Pons (tissue), 1 donor: ENCODE measurements at places on chromosomes 6 and 20.

GRCh38 chr20:35952480-35953386 lies 1.6 kb downstream of the SCAND1 start:
- DNase-seq, result peak; percentile 9

GRCh38 chr20:15895560-15896084 lies 677.6 kb downstream of the KIF16B start:
- no peak for DNase-seq

- DNase-seq, result peak; percentile 87
Measured at GRCh38 chr6:16168858-16169257, 40.0 kb downstream of the MYLIP start.

- DNase-seq, result no peak
Measured at GRCh38 chr6:159788276-159788675, 1.1 kb downstream of the TCP1 start.

DNA sequence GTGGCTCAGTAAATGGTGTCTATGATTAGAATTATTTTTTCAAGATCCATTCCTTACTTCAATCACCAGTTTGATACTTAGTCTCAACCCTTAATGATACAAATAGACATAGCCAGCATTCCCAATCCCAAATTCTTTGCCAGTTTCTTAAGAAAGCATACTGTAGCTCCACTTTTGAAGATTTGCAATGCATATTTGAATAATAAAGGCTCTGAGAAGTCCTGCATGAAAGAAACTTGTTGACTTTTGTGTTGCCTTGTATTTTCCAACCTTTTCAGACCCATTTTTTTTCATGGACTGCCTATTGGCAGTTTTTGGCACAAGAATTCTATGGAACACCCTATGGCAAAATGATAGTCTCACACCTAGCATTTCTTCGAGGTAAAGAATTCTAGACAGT lies 215.6 kb upstream of the CHD6 start:
- no peak for DNase-seq

DNA sequence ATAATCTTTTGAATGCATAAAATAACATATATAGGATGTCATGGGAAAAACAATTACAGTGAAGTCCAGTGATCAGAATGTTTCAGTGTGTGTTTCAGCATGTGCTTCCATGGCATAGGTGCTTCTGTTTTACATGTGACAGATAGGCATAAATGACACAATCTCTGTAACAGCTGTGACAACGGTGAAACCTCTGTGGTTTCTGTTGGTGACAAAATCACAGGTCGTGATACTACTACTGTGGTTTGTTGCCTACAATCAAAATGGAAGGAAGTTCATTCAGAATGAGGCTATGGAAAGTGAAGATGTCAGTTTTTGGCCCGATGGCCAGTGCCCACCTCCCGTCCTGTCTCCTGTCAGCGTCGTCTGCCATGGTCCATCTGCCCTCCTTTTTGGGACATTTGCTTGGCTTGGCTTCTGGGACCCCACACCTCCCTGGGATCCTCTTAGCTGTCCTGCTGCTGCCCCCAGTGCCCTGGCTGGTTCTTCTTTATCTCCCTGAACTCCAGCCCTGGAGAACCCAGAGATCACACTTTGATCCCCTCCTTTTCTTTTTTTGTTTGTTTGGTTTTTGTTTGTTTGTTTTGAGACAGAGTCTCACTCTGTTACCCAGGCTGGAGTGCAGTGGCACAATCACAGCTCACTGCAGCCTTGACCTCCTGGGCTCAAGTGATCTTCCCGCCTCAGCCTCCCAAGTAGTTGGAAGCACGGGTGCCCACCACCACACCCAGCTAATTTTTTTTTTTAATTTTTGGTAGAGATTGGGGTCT lies 79.3 kb upstream of the NAA20 start:
- DNase-seq, result no peak

GRCh38 chr6:474453-475185 lies 83.1 kb downstream of the IRF4 start:
- DNase-seq, result no peak

DNA sequence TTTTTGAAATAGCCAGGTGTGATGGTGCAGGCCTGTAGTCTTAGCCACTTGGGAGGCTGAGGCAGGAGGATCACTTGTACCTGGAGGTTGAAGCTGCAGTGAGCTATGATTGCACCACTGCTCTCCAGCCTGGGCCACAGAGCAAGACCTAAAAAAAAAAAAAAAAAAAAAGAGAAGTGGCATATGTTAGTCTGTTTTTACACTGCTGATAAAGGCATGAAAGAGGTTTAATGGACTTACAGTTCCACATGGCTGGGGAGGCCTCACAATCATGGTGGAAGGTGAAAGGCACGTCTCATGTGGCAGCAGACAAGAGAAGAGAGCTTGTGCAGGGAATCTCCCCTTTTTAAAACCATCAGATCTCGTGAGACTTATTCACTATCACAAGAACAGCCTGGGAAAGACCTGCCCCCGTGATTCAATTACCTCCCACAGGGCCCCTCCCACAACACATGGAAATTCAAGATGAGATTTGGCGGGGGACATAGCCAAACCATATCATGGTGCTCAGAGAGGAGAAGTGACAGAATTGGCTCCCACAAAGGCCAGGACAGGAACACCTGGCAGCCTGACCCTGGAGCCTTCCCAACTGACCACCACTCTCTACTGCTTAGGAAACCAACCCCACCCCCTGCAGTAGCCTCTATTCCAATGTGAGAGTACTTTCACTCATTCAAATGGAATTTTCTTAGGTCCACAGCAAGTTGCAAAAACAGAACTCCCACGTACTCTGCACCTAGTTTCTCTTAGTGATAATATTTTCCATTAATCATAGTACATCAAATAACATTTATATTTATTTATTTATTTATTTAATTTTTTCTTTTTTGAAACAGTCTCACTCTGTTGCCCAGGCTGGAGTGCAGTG lies 29.8 kb downstream of the ARHGAP40 start:
- no peak for DNase-seq

- DNase-seq, result no peak
Measured at GRCh38 chr6:30163918-30164654, 740 bp downstream of the TRIM15 start.

DNA sequence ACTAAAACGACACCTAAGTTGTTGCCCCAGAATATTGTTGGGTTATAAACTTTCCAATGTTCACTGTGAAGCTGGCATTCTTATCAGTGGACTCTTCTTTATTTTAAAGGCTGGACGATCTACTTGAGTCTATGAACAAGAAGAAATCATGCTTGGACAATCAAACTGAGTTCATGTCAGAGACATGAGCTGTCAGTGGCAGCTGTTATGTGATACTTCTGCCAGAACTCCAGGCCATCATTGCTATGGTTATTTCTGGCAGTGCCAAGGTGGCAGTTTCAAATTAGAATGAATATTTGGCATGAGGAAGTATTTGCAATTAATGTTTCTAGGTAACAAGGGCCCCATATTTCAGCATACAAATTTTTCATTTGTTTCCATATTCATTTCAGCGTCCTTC lies 417.3 kb downstream of the LMBRD1 start:
- DNase-seq, result no peak

GRCh38 chr20:47676912-47677634 lies 108.2 kb downstream of the SULF2 start:
- no peak for DNase-seq

- no peak for DNase-seq
Measured at GRCh38 chr6:169766921-169767736, 15.7 kb downstream of the ERMARD start.

DNA sequence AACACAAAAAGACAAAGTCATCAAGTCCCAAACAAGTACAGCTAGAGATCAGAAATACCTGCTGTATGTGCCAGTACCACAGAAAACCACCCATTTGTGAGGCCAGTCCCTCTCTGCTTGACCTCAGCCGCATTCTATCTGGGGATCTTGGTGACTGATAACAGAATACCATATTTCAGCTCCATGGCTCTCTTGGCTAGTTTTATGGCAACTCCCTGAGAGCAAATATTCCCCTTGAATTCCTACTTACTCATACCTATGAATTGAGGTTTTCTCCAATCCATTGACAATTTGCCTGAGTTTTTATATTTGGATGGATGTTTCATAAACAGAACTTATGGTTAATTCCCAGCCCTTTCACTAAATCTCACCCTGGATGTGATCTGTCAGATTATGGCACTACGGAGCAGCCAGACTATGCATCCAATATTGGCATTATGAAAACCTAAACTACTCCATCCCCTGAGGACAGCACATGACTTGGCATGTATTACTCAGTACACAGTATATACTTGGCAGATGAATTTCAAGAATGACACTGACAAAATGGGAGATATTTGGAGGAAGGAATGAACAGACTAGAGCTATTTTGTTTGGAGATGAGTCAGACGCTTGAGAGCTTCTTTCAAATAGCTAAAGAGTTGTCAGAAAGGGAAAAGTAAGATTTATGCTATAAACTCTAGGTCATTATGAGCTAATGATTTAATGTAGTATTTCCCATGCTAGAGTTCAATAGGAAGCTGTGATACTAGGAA lies 95.7 kb downstream of the PRDM1 start:
- DNase-seq, result no peak

- DNase-seq, result peak; percentile 30
Measured at GRCh38 chr6:26420688-26421171, 18.7 kb downstream of the BTN3A1 start.

DNA sequence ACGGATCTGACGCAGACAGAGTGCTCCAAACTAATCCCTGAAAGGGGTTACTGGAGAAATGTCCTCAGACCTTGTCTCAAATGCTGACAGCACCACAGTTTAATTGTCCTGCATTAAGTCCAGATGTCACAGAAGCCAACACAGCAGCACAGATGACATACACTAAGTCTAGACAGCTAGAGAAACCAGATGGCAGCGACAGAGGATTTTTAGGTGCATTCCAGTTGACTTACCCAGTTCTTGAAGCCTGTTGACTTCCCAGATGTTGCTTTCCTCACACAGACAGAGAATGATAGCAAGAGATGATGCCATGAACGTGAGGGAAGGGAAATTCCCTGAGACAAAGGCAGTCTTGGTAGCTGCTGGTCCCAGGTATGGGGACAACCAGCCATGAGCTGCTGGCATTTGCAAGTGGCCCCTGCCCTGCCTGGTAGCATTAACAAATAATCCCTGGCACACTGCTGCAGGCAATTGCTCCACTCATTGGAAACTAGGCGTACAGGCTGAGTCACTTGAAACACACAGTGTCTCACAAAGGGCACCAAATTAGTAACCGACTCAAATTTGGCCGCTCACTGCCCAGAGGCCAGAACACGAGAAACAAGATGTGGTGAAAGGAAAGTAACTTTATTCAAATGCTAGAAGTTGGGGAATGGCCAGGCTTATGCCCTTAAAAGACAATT lies 52.2 kb downstream of the ADGB start:
- no peak for DNase-seq

- DNase-seq, result no peak
Measured at GRCh38 chr6:80280262-80281010, 174.0 kb downstream of the BCKDHB start.

DNA sequence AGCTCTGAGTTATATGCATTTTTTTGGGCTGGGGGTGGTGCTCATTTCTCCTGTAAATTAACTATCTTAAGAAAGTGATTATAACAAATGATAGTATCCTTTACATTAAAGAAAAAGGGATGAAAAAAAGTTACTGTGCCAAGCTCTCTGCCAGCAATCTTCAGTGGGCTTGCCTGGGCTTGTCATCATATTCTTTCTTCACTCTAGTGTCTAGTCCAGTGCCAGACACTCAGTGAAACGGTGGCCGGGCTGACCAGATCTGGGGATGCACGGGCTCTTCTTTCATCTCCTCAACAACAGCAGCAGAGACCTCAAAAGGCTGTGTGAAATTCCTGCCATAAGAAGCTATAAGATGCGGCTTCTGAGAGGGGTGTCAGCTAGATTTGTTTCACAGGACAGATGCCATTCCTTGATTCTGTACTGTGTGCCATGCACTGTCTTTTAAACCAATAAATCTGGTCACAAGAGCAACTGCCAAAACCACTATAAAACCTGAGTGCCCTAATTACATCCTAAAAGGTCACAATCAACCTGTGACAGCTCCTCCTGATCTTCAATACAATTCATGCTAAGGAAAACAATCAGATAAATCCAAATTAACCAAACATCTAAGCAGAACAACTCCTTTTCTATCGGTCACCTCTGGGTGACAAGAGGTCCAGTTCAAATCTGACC lies 12.1 kb downstream of the EXOC2 start:
- DNase-seq, result no peak

- no peak for DNase-seq
Measured at GRCh38 chr6:138017166-138017757, 90.0 kb downstream of the PERP start.

- no peak for DNase-seq
Measured at GRCh38 chr20:8271727-8272126, 139.7 kb downstream of the PLCB1 start.

- DNase-seq, result no peak
Measured at GRCh38 chr6:136873748-136874147, 48.4 kb upstream of the SLC35D3 start.

- DNase-seq, result no peak
Measured at GRCh38 chr6:137724495-137725211, 142.4 kb upstream of the TNFAIP3 start.

DNA sequence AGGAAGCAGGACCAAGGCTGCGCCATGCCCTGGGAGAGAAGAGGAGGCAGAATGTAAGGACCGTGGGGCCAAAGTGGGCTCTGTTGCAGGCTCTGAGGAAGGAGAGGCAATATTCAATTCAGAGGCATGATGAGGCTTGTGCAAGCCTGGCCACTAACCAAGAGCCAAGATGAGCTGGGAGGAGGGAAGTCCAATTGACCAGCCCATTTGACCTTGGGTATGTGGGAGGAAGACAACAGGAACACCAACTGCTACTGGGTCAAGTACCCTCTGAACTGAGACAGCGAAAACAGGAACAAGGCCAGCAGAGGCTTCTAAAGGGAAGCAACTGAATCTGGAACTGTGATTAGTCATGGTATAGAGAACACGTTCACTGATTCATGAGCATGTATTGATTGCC lies 779.6 kb downstream of the MAFB start:
- DNase-seq, result peak; percentile 84

GRCh38 chr6:53581856-53582255 lies 37.0 kb upstream of the GCLC start:
- no peak for DNase-seq

DNA sequence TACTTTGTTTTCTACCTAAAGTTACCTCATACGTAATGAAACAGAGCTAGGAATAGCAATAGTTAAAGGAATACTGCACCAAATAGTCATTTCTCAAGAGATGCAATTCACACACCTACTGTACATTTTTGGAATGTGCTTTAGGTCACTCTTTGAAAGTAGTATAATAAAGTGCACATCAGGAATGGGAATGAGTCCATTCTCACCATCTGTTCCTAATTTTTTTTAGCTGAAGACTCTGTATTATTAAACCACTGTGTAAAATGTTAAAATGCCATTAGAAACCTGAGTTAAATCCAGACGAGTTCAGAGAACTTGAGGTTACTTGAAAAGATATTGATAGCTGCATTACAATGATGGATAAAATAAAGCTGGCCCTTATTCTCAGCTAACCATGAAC lies 51.9 kb upstream of the EPHA7 start:
- no peak for DNase-seq

DNA sequence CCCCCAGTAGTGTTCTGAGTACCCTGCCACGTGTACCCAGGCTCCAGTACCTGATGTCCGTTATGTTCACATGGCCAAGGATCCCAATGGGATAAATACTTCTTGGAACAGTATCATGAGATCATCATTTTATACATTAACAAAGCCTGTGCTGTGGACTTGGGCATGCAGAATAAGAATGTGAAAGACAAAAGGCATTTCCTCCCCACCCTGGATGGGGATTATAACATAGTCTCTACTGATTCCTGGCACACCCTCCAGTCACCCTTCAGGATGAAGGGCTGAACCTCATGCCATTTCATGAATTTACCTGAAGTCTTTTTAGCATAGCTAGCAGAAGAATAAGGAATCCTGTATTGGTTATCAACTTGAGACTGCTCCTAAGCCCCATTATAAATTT lies 2.8 kb downstream of the TNFRSF21 start:
- DNase-seq, result no peak

- DNase-seq, result no peak
Measured at GRCh38 chr6:12748815-12749521, 32.4 kb downstream of the PHACTR1 start.
